ENCODE measurements at places on chromosomes 13 and 19.

DNA sequence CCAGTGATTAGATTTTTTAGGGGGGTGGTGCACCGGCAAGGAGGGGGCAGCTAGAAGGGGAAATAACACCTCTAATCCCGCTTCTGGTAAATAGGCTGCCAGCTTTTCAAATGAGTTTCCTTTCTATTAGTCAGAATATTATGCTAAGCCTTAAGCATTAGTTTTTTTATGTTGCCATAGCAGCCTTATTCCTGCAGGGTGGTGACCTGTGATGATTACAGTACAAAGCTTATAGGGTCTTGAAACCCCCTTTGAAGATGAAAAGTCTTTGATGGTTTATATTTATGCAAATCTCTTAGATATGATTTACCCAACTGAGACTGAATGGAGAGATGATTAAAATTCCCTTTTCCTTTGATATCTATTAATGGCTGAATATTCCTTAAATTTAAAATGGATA, 109.8 kb downstream of the ZIC5 start:
- DNase-seq: no peak

DNA sequence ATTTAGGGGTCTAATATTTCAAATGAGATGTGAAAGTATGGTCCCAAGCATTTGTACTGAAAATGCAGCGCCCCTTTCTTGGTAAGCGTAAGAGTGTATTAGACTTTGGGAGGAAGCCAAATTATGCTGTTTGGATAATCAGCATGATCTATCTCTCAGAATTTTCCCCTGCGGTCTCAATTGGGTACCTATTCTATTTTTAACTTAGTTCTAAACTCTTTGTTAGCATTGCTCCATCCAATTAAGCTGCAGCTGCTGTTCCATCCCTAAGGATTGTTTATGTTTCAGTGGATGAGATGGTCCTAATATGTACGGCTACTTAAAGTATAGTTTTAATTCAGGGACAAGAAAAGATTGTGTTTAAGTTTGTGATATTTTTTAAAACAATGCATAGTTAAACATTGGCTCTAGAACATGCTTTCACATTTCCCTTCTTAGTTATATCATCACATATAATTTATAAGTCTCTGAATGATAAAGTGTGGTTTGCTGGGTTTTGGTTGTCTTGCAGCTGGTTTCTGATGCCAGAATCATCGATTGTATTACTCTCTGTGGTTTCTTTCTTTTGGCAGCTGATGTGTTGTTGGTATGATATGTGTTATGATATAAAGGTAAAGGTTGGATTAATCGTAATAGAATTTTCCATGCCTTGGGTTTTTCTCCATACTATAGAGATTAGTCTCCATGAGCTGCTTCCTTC, 15.0 kb downstream of the POLR1D start:
- DNase-seq: no peak

GRCh38 chr19:55273978-55274707, 5.8 kb downstream of the HSPBP1 start:
- DNase-seq: no peak

- DNase-seq: no peak
These were observed 481.7 kb upstream of the PRR20A start for GRCh38 chr13:56659041-56659471.

DNA sequence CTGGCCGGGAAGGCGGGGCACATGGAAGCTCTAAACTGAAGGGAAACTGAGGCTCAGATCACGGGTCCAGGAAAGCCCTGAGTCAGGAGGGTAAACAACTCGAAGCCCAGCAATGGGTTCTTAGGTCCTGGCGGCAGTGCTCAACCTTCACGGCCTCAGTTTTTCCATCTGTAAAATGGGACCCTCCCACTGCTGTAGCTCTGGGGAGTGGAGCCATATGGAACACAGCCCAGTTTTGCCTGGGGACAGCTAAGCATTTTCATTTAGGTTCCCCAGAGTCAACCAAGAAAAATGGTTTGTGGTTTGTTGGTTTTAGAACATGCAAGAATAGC, 30.4 kb downstream of the CEBPG start:
- no peak for DNase-seq

DNA sequence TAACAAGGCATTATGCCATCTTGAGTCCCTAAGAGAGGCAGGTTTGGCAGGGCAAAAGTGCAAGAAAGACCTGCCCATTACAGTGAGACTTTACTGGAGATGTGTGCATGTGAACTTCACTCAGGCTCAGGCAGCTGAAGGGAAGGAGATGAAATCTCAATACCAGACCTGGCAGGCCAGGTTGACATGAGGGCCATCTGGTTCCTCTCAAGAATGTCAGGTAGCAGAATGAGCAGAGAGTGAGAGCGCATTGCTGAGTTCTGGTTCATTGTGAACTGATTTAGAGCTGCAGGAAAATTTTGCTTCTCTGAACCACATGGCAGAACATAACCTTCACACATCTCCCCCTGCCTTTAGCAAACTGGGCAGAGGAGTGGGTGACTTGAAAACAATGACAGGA, 406.3 kb downstream of the GPC5 start:
- DNase-seq: no peak
